Bronchus fibroblast of lung (primary cell): ENCODE measurements at places on chromosomes 12 and 14. TPM values are rescaled to one million over a fixed set of nuclear protein-coding genes. Genes with fewer than 3 reads are reported as not detected.

GPHN gene
- 12.4 and 12.5 TPM in 2 replicates for total RNA-seq

PTPRO gene
- 0.15 and 0.17 TPM in 2 replicates for total RNA-seq

TTC6 gene
- total RNA-seq: under 0.01 and 0.30 TPM in 2 replicates

TC2N gene
- under 0.01 TPM in 1 of 2 replicates, not detected in the other for total RNA-seq

KIF5A gene
- 0.45 and 0.50 TPM in 2 replicates for total RNA-seq

CD4 gene
- 3.3 and 5.2 TPM in 2 replicates for total RNA-seq

STYK1 gene
- total RNA-seq: under 0.01 TPM in 1 of 2 replicates, not detected in the other

TTC5 gene
- total RNA-seq: 8.6 and 10.9 TPM in 2 replicates

PDZRN4 gene
- total RNA-seq: not detected in 2 replicates

YLPM1 gene
- 11.9 and 15.5 TPM in 2 replicates for total RNA-seq

ASCL1 gene
- not detected in 2 replicates for total RNA-seq

RIPK3 gene
- 0.45 and 0.84 TPM in 2 replicates for total RNA-seq

PALS1 gene
- 9.5 and 16.0 TPM in 2 replicates for total RNA-seq

PTHLH gene
- total RNA-seq: not detected in 2 replicates

AKAP5 gene
- 0.15 and 0.17 TPM in 2 replicates for total RNA-seq

SLC25A47 gene
- not detected in 2 replicates for total RNA-seq

CCDC92 gene
- 15.9 and 16.6 TPM in 2 replicates for total RNA-seq

CRIP1 gene
- 1.7 and 3.3 TPM in 2 replicates for total RNA-seq

FAM90A1 gene
- total RNA-seq: 0.15 and 0.17 TPM in 2 replicates

GPR65 gene
- under 0.01 TPM in 2 replicates for total RNA-seq

RNASE3 gene
- total RNA-seq: not detected in 2 replicates

PTPN21 gene
- total RNA-seq: 5.2 and 5.5 TPM in 2 replicates

PRIMA1 gene
- total RNA-seq: not detected in 2 replicates

MYG1 gene
- 73.4 and 73.5 TPM in 2 replicates for total RNA-seq

EFS gene
- total RNA-seq: 14.3 and 15.8 TPM in 2 replicates

ENDOU gene
- not detected in 2 replicates for total RNA-seq

SYNDIG1L gene
- total RNA-seq: under 0.01 TPM in 1 of 2 replicates, not detected in the other

SPRING1 gene
- 22.2 and 23.9 TPM in 2 replicates for total RNA-seq

CLEC14A gene
- total RNA-seq: 6.2 and 7.6 TPM in 2 replicates

OR4K13 gene
- total RNA-seq: not detected in 2 replicates

PHLDA1 gene
- 95.3 and 108 TPM in 2 replicates for total RNA-seq

C14orf132 gene
- total RNA-seq: 12.4 and 14.7 TPM in 2 replicates

PLEK2 gene
- total RNA-seq: 4.3 and 5.4 TPM in 2 replicates

ATF7 gene
- 8.5 and 10.4 TPM in 2 replicates for total RNA-seq

SDSL gene
- total RNA-seq: 5.9 and 12.3 TPM in 2 replicates

TEX22 gene
- under 0.01 TPM in 1 of 2 replicates, not detected in the other for total RNA-seq

GARIN6 gene
- not detected in 2 replicates for total RNA-seq

CLEC1A gene
- total RNA-seq: not detected in 2 replicates

BDKRB2 gene
- 9.2 and 9.5 TPM in 2 replicates for total RNA-seq

ARHGAP9 gene
- not detected in 2 replicates for total RNA-seq

ABCC9 gene
- total RNA-seq: 0.34 and 0.45 TPM in 2 replicates

RHOJ gene
- total RNA-seq: 0.59 and 2.4 TPM in 2 replicates

FBLN5 gene
- total RNA-seq: 138 and 153 TPM in 2 replicates

PPP1R1A gene
- total RNA-seq: not detected in 2 replicates

PPHLN1 gene
- total RNA-seq: 53.2 and 72.5 TPM in 2 replicates
